ENCODE measurements at places on chromosomes 5 and 9. TPM values are rescaled to one million over a fixed set of nuclear protein-coding genes. Genes with fewer than 3 reads are reported as not detected.

Gene IFNA13
- total RNA-seq: not detected

DNA sequence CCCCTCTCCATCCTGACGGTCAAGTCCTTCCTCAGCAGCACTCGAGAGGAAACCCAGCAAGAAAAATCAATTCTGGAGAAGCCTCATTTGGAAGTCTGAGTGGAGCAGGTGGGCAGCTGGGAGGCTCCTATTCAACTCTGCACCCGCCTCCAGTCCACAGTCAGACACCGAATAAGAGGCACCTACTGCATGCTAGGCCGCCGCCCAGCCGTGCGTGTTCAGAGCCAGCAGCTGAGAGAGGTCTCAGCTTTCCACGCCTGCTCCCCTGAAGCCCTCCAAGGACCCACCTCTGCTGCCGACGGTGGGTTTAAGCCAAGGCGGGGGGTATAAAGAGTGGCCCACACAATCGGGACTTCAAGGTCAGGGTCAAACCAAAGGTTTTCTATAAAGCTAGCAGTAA lies 41.9 kb downstream of the VAV2 start:
- H3K27me3 ChIP-seq: no peaks in the 10 kb centered on the region
- no peak overlapping the region for H3K27ac ChIP-seq
- H3K36me3 ChIP-seq: no peaks in the 10 kb centered on the region
- no peaks in the 10 kb centered on the region for H3K4me1 ChIP-seq

DNA sequence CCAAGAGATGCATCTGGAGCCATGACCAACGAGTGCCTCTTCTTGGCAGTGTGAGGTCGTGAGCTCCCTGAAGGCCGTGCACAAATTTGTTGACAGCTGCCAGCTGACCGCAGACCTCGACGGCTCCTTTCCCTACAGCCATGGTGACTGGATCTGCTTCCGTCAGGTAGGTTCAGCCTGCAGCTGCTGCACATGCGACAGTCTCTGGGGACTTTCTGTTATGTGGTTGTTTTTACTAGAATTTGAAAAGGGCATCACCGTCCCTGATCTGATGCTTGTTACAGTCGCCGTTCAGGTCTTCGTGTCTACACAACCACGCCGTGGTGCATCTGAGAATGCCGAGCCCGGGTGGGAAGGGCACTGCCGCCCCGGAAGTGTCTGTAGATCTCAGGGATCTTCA lies 36.5 kb upstream of the LRRC14B start:
- H3K27me3 ChIP-seq: no peaks in the 10 kb centered on the region
- no peak overlapping the region for H3K27ac ChIP-seq
- no peaks in the 10 kb centered on the region for H3K4me1 ChIP-seq

Gene MEF2C
- total RNA-seq: 13.0 TPM

DNA sequence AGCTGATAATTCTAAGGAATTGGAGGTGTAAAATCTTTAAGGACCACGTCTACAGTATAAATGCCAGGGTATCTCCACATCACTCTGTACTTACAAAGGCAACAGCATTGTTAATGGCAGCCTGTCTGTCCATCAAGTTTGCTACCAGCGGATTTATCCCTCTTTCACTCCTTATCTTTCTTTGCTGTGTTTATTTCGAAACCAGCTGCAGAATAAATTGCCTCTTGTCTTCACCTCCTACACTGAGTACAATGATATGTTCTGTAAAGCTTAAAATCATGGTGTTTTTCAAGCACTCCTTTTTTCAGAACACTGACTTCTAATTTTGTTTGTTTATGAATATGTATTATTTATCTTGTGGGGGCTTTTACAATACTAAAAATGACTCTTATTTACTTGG lies 1088.1 kb downstream of the NR2F1-AS1 start:
- no peak overlapping the region for H3K4me3 ChIP-seq
- H3K27ac ChIP-seq: no peak overlapping the region
- no peaks in the 10 kb centered on the region for H3K27me3 ChIP-seq
- H3K4me1 ChIP-seq: no peaks in the 10 kb centered on the region

Gene GLDC
- total RNA-seq: 4.9 TPM

All from HCT116 (cell line).